ENCODE measurements at places on chromosomes 5 and 9.

GRCh38 chr5:120452471-120452870 lies 11.6 kb upstream of the PRR16 start:
- no peak overlapping the region for H3K27ac ChIP-seq
- no peaks in the 10 kb centered on the region for H3K4me1 ChIP-seq
- no peaks in the 10 kb centered on the region for H3K36me3 ChIP-seq
- H3K27me3 ChIP-seq: no peaks in the 10 kb centered on the region
- DNase-seq: no peak

DNA sequence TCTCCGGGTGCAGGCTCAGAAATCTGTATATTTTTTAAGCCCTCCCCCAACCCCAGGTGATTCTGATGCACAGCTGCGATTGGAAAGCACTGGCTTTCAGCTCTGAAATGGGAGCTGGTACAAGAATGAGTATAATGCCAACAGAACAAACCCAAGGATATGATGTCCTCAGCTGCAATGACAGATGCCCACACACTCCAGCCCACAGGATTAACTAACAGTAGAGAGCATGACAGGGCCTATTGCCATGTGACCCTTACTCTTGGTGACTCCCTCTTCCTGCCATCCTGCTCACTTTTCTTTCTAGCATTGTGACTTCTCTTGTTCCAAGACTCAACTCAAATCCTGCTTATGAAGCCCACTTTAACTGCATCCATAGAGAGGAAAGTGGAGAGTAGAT lies 174.5 kb downstream of the FGF18 start:
- H3K36me3 ChIP-seq: no peaks in the 10 kb centered on the region
- H3K4me3 ChIP-seq: no peak overlapping the region
- no peak overlapping the region for H3K27ac ChIP-seq
- no peaks in the 10 kb centered on the region for H3K4me1 ChIP-seq
- DNase-seq: no peak

GRCh38 chr5:134503937-134504437 lies 21.5 kb upstream of the JADE2 start:
- peaks cover 26% of the 10 kb centered on the region for H3K4me1 ChIP-seq
- no peak for DNase-seq

- DNase-seq: no peak
- H3K36me3 ChIP-seq: no peaks in the 10 kb centered on the region
- no peak overlapping the region for H3K4me3 ChIP-seq
- peaks cover 2% of the 10 kb centered on the region for H3K27me3 ChIP-seq
- H3K27ac ChIP-seq: no peak overlapping the region
Observed at GRCh38 chr5:38802125-38802524, 43.7 kb upstream of the OSMR start.

DNA sequence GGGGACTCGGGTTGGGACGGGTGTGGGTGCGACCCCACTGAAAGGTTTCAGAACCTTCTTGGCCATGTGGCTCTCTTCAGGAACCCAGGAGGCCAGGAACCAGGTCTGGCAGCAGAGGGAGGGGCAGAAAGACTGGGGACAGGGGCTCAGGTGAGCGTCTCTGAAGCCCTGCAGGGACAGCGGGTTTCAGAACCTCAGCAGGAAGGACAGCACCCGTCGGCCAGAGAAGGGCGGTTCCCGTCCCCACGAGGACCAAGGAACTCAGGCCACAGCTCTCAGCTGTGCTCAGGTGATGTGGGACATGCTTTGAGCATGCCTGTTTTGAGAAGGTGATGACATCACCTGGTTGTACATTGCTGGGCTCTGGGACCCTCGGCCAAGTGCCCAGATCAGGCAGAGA lies 25.7 kb downstream of the SLC12A7 start:
- peaks cover 7% of the 10 kb centered on the region for H3K36me3 ChIP-seq
- H3K4me1 ChIP-seq: no peaks in the 10 kb centered on the region
- H3K27me3 ChIP-seq: no peaks in the 10 kb centered on the region
- no peak for DNase-seq
- H3K27ac ChIP-seq: no peak overlapping the region
- no peak overlapping the region for H3K4me3 ChIP-seq

- peaks cover 4% of the 10 kb centered on the region for H3K36me3 ChIP-seq
- H3K4me1 ChIP-seq: no peaks in the 10 kb centered on the region
- no peaks in the 10 kb centered on the region for H3K27me3 ChIP-seq
- no peak overlapping the region for H3K4me3 ChIP-seq
- H3K27ac ChIP-seq: no peak overlapping the region
Observed at GRCh38 chr9:126874546-126875314, 14.3 kb downstream of the ZBTB34 start.

- H3K27me3 ChIP-seq: no peaks in the 10 kb centered on the region
- H3K4me1 ChIP-seq: no peaks in the 10 kb centered on the region
- H3K4me3 ChIP-seq: no peak overlapping the region
Observed at GRCh38 chr5:75324791-75325190, 12.2 kb upstream of the HMGCR start.

GRCh38 chr9:19405771-19406170 lies 3.0 kb upstream of the ACER2 start:
- no peak overlapping the region for H3K27ac ChIP-seq
- DNase-seq: no peak
- H3K4me1 ChIP-seq: peaks cover 20% of the 10 kb centered on the region
- no peaks in the 10 kb centered on the region for H3K36me3 ChIP-seq
- no peak overlapping the region for H3K4me3 ChIP-seq

DNA sequence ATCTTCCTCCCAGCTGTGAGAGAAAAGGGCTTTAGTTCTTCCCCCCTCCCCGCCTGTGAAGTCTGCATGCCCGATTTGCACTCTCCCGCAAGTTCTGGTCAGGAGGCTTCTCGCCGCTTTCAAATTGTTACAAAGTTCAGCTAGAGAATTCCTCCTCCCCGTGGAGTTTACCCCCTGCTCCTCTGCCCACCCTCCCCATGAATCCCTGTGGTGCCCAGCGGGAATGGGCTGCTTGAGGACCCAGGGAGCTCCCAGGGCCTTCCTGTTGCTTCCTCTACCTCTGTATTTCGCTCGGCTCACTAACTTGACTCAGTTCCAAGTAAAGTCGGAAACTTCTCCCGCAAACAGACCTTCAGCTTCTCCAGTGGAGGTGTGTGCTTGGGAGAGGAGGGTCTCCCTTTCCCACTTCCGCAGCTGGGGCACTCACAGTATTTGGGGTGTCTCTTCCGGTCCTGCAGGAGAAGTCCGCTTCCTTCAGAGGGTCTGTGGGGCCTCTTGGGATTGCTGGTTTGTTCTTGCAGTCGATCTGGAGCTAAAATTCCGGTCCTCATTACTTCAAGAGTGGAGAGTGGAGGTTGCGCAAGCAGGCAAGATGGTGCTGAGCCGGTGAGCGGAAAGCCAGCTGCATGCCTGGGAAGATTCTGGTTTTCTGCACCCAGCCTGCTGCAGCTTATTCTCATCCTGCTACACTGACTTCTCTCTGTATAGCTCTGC lies 97.8 kb downstream of the ADAMTS12 start:
- no peaks in the 10 kb centered on the region for H3K4me1 ChIP-seq
- H3K4me3 ChIP-seq: no peak overlapping the region
- no peaks in the 10 kb centered on the region for H3K27me3 ChIP-seq
- DNase-seq: no peak
- no peaks in the 10 kb centered on the region for H3K36me3 ChIP-seq

DNA sequence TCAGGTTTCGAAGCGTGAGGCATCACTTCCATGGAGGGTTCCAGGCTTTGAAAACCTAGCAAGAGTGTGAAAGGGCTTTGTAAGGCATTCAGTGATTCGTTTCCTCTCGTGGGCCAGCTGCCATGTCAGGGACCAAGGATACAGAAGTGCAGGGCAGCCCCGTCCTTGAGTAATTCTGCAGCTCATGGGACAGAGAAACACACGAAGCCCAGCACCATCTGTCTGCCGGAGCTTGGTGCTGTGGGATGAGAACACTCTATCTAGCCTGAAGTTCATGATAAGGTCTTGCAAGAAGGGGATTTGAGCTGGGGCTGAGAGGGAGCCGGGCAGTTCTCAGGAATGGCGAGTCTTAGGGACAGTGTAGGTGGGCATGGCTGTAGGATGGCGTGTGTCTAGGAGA lies 55.8 kb downstream of the ANKRD33B start:
- no peak overlapping the region for H3K27ac ChIP-seq
- H3K4me1 ChIP-seq: no peaks in the 10 kb centered on the region
- no peak overlapping the region for H3K4me3 ChIP-seq
- no peaks in the 10 kb centered on the region for H3K27me3 ChIP-seq

- H3K4me1 ChIP-seq: peaks cover 5% of the 10 kb centered on the region
- no peak overlapping the region for H3K27ac ChIP-seq
- no peak overlapping the region for H3K4me3 ChIP-seq
- no peak for DNase-seq
- no peaks in the 10 kb centered on the region for H3K36me3 ChIP-seq
- H3K27me3 ChIP-seq: peaks cover 3% of the 10 kb centered on the region
Observed at GRCh38 chr5:147190331-147190730, 44.5 kb upstream of the STK32A start.

DNA sequence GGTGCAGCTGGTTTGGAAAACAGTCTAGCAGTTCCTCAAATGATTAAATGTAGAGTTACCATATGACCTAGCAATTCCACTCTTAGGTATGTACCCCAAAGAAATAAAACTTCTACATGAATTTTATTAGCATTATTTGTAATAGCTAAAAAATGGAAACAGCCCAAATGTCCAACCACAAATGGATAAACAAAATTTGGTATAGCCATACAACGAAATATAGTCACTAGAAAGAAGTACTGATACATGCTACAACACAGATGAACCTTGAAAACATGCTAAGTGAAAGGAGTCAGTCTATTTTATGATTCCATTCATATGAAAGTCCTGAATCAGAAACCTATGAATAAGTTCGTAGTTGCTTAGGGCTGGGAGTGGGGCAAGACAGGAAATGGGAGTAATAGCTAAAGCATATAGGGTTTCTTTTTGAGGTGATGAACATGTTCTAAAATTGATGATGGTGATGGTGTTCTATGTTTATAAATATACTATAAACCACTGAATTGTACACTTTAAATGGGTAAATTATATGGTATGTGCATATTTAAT lies 6.3 kb downstream of the GDF9 start:
- H3K27me3 ChIP-seq: peaks cover 18% of the 10 kb centered on the region
- no peak overlapping the region for H3K4me3 ChIP-seq
- no peak overlapping the region for H3K27ac ChIP-seq
- no peaks in the 10 kb centered on the region for H3K4me1 ChIP-seq
- no peaks in the 10 kb centered on the region for H3K36me3 ChIP-seq
- no peak for DNase-seq

GRCh38 chr5:164721116-164721515 lies 1215.7 kb downstream of the MAT2B start:
- no peak overlapping the region for H3K4me3 ChIP-seq
- H3K27me3 ChIP-seq: no peaks in the 10 kb centered on the region

GRCh38 chr9:138071731-138072130 lies 194.1 kb downstream of the CACNA1B start:
- no peak overlapping the region for H3K4me3 ChIP-seq
- H3K36me3 ChIP-seq: no peaks in the 10 kb centered on the region
- no peaks in the 10 kb centered on the region for H3K4me1 ChIP-seq
- DNase-seq: no peak
- peaks cover 42% of the 10 kb centered on the region for H3K27me3 ChIP-seq
- H3K27ac ChIP-seq: no peak overlapping the region

DNA sequence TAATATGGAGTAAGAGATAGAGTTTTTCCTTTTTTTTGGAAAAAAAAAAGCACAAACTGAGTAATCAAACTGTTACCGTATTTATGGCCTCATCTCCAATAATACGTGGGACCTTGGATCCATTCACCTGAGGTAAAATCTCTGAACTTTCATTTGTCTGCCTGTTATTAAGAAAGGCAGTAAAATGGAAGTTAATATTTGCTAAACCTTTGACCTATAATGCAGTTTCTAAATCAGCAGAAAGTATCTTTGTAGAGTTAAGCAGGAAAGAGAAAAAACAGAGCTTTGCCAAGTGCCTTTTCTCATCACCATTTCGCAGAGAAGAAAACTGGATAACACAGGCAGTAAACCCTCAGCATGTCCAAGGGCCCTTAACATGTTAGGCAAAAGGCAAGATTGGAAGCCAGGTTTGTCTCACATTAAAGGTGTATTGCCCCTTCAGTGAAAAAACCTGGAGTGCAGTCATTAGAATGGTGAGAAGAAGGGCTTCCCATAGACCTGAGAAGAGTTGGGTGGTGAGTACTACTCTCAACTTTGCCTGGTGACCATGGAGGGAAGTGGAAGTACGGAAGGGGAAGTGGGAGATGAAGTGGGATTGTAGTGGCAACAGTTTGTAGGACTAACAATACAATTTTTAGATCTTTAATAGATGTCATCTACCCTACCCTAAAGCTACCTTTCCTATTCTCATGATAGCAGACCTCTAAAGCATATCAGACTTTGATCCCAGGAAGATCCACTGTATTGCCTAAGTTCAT lies 65.4 kb upstream of the GRAMD2B start:
- DNase-seq: no peak
- H3K27me3 ChIP-seq: no peaks in the 10 kb centered on the region
- H3K27ac ChIP-seq: no peak overlapping the region
- no peaks in the 10 kb centered on the region for H3K36me3 ChIP-seq
- H3K4me1 ChIP-seq: peaks cover 2% of the 10 kb centered on the region
- no peak overlapping the region for H3K4me3 ChIP-seq
